CD4-positive, alpha-beta T cell treated with Interleukin-17A for 4 hours (primary cell): ENCODE measurements at places on chromosomes 2 and 18.

DNA sequence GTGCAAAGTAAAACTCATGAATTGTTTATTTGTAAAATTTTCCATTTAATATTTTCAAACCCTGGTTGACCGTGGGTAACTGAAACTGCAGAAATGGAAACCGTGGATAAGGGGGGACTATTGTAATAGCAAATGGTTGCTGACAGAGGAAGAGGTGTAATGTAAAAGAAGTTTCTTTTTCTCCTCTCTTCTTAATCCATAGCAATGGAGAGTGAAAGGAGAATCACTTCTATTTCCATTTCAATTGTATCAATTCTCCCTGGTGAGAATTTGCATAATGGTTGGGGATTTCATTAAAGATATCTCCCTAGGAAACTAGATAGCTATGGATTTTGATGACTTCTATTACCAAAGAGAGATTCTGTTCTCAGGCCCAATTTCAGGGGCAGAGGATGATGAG is 24.8 kb downstream of the TACR1 start:
- DNase-seq = no peak

- no peak for DNase-seq
These were observed 437.7 kb upstream of the HS6ST1 start for GRCh38 chr2:128756365-128756717.

GRCh38 chr2:228869636-228870264 is 401.3 kb downstream of the PID1 start:
- no peak for DNase-seq

DNA sequence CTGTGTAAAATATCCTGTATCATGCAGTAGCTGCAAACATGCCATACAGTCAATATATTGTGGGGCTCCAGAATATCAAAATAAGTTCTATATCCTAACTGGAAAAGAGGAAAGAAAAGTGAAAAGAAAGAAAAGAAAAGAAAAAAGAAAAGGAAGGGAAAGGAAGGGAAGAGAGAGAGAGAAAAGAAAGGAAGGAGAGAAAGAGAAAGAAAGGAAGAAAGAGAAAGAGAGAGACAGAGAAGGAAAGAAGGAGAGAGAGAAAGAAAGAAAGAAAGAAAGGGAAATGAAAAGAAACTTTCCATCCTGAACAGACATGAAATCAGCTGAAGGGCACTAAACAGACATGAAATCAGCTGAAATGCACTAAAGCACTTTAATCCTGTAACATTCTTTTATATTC is 288.4 kb upstream of the NCKAP5 start:
- no peak for DNase-seq

DNA sequence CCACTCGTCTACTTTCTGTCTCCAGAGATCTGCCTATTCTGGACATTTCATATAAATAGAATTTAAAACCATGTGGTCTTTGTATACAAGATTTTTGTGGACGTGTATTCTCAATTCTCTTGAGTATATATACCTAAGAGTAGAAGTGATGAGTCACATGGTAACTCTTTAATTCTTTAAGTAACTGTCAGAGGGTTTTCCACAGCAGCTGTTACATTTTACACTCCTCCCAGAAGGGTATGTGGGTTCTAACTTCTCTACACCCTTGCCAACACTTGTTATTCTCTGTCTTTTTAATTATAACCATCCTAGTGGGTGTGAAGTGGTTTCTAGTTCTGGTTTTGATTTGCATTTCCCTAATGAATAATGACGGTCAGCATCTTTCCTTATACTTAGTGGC is 70.9 kb downstream of the MAP3K20 start:
- no peak for DNase-seq

DNA sequence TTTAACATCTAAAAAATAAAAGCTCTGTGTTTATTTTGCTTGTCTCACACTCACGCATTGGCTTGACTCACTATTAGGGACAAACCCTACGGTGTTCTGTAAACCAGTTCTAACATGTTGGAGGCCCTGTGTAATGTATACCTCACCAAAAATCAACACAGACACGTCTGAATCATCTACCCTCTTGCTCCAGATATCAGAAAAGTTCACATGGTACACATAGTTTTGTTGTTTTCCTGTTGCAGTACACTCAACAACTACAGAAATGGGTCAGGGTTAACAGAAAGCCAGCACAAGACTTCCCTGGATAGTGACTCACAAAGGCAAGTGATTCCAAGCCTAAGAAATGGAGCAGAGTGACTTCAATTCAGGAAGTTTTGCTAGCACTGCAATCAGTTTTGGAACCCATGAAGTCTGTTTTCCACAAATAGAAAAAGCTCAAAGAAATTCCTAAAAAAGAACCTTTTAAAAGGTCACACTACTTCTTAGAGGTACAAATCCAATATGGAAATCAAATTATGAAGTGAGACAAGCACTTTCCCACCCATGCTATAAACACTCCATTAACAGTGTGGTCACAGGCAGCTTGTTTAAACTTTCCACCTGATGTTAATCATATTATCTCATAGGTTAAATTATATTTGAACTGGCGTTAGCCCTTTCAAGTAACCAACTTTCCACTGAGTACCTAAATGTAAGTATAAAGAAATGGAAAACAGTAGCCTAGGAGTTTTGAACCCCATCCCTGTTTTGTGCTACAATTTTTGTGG is 87.4 kb downstream of the GAREM1 start:
- no peak for DNase-seq

DNA sequence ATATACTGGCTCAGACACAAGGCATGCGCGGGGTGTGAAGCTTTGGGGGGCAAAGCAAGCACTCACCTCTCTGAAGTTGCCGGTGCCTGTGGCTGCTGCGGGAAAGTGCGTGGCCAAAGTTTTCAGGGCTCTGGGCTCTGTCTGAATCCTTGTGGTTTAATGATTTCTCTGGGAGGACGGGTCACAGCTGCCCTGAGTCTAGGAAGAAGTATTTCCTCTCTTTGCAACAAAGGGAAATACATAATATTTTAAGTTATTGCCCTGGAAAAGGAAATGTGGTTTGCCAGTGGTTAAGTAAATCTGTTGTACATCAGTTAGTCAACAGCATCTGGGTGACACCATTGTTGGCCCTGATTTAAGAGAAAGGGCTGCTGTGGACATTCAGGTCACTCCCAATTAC is 56.7 kb upstream of the ZDBF2 start:
- no peak for DNase-seq

GRCh38 chr2:127218812-127219170 is 1.3 kb downstream of the CYP27C1 start:
- DNase-seq = no peak

GRCh38 chr2:201348758-201349157 is 8.4 kb downstream of the FLACC1 start:
- DNase-seq = no peak

DNA sequence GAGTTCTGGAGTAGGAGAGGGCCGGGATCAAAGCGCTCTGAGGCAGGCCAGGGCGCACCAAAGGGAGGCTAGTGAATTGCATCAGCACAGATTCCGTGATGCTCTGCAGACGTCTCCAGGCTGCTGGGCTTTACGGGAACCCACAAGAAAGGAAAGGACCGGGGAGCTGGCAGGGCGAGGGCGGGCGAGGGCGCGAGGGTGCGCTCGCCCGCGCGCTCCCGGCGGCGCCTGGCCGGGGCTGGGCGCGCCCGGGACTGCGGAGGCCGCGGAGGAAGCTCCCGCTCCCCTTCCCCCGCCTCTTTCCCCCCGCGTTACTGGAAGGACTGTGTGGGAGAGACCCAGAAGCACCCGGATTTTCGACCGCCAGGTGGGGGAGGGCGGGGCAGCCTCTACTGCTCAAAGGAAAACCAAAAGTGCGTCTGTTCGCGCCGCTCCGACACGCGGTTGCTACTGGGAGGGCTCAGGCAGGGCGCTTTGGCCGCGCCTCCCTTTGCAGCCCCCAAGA is 2.4 kb upstream of the FOSL2 start:
- peak; percentile 78 for DNase-seq

- DNase-seq = no peak
These were observed 136.0 kb downstream of the ANKRD44 start for GRCh38 chr2:197174539-197175094.

DNA sequence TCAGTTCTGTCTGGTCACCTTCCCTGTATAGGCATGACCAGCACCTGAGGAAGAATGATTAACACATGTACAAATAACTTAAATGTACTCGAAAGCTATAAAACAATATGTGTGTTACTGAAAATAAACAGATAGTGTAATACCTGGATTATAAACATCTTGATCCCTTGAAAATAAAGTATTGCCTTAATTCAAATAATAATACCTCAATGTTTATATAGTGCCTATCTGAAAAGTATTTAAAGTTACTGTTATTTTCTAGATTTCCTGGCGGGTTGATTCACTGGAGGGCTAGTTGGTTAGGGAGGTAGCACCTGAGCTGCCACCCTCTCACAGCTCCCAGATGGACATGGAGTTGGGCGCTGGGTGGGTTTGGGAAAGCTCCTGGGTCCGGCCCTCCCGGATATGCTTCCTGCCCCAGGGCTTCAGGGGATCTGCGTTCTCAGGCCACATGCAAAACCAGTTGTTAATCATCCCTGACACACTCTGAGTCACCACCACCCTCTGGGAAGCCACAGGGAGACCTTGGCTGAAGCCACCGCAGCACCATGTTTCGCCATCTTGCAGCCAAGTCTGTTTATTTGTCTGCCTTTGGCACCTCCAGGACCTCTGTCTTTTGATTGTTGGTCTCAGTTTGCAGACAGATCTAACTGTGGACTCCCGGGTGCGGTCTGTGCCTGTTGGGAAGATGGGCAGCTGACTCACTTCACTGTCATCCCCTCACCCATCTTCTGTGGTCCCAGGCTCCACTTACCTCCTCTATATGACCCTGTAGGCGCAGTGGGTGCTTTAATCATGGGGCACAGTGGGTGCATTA is 35.3 kb downstream of the RAB31 start:
- DNase-seq = no peak

- DNase-seq = peak; percentile 75
These were observed 81.1 kb downstream of the RTP5 start for GRCh38 chr2:241950413-241951315.

GRCh38 chr2:10400568-10400977 is 47.6 kb downstream of the ODC1 start:
- peak; percentile 24 for DNase-seq

DNA sequence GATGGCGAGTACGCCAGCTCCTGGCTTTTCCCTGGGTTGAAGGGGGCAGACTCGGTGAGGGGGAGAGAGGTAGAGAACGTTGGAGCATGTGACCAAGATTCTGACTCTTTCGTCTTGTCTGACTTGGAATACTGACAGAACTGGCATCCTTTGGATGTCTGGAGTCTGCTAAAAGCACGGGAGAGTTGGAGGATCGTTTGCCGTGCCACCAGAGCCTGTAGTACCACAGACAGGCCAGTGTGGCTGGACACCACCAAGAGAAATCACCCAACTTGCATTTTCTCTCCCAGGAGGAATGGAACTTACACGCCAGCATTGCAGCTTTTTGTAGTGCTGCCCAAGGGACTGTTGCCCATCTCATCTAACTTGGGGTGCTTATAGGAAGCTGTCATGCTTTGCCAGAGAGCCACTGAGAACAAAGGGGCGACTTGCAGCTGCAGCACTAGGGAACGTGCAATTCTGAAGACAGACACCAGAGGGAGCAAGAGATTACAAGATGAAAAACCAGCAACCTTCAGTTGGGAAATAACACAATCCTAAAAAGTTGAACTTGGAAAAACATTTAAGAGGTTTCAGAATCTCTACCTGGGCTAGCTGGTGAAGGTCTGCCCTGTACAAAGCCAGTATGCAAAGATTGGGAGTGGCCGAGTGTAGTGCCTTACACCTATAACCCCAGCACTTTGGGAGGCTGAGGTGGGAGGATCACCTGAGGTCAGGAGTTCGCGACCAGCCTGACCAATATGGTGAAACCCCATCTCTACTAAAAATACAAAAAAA is 24.1 kb downstream of the PSMG2 start:
- peak; percentile 72 for DNase-seq

- no peak for DNase-seq
These were observed 1.3 kb downstream of the SLC19A3 start for GRCh38 chr2:227716501-227716900.

DNA sequence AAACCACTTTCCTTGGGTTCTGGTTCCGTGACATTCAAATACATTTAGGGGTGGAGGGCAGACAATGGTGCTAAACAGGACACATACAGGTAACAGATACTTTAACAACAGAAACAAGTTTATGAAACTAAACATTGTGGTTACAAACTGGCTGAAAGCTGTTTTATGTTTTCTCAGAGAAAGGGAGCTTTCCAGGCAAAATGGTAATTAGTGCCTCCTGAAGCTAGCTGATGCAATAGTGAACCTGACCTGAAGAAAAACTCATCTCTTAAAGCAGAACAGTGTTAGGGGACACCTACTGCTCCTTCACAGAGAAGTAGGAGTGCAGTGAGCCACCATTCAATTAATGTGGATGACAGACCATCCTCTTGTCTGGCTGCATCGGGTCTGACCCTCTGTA is 138.9 kb downstream of the CCDC148 start:
- DNase-seq = no peak

GRCh38 chr2:199261936-199262335 is 195.8 kb downstream of the SATB2 start:
- DNase-seq = no peak

- DNase-seq = no peak
These were observed 46.9 kb upstream of the KCNH7 start for GRCh38 chr2:162885281-162886070.

- no peak for DNase-seq
These were observed 83.5 kb upstream of the DTNA start for GRCh38 chr18:34626404-34627136.

GRCh38 chr2:42210203-42210602 is 41.0 kb downstream of the EML4 start:
- DNase-seq = no peak

DNA sequence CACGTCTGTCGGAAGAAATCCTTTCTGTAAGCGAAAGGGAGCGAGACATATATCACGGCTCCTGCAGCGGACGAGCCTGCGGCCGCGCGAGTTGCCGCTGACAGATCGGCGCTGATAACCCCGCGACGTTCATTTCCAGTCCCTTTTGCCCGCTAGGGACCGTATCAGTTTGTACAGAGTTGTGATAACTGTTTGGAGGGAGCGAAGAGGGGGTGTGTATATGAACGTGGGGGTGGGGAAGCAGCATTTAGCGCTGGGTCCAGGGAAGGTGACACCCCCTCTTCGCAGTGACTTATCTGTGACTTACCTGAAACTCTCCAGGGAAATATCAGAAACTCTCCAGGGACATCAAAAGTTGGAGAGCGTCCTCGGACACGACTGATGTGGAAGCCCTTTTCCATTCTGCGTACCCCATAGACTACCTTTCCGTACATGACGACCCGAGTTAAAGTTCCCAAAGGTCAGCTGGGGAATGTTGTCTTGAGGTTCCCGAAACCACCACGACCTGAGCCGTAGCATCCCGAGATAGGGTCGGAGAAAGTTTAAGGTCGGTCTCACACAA is 948 bp upstream of the GATA6 start:
- no peak for DNase-seq

GRCh38 chr2:86510436-86510933 is 52.8 kb downstream of the CHMP3 start:
- no peak for DNase-seq

GRCh38 chr2:3303583-3304406 is 73.8 kb downstream of the EIPR1 start:
- DNase-seq = peak; percentile 82

- DNase-seq = no peak
These were observed 42.2 kb upstream of the EPG5 start for GRCh38 chr18:46009125-46009840.
